ENCODE measurements at places on chromosomes 2 and 18.

GRCh38 chr2:196101325-196101991 is 32.8 kb upstream of the DNAH7 start:
- no peak for DNase-seq

DNA sequence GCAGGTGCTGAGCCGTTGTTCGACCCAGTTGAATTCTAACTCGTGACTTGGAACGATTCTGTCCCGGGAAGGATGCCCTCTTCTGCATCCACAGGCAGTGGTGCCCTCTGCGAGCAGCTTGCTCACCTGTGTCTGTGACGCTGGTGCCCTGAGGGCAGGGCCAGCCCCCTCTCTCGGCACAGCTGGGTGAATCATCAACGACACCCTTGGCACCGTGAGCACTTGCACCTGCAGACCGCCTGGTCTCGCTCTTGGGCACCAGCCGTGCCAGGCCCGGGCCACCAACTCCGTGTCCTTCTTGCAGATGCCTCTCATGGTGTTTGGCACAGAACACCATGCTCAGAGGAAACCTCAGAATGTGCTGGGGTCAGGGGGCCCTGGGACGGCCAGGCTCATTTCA is 75.0 kb downstream of the SLC66A2 start:
- DNase-seq: no peak

DNA sequence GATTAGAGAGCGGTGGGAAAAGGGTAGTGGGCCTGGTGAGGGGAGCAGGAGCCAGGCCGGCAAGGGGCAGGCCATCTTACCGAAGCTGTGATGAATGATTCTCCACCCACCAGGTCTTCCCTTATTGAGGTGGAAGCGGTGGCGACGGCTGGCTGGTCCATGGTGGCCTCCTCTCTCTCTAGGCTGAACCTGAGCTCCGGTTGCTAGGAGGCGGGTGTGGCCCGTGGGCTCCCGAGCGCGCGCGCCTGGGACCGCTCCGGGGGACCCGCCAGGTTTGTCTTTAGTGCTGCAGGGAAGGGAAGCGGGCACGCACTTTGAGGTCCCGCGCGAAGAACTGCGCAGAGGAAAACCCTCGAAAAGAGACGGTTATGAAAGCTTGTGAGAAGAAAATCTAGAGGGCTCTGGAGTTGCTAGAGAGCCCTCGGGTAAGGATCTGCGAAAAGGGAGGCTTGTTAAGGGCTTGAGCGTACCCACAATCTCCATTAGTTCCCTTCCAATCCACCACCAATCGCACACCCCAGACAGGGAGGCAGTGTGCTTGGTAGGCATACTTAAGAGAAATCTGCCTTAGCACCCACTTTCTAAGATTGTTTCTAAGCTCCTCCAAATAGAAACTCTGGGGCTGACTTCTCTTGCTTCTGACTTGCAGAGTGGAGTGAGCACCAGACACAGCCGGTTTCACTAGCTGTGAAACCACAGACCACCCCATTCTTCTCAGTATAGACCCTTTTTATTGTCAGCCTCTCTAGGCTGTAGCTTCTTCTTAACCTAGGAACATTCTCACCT is at the start of gene STPG4:
TSS of gene STPG4 (minus strand) at position 218 of the 786 bp plus-strand sequence. CDS start at position 161, 57 bp downstream.
- no peak for DNase-seq

- DNase-seq: no peak
Measured at GRCh38 chr2:223884399-223884798, 47.0 kb upstream of the AP1S3 start.

DNA sequence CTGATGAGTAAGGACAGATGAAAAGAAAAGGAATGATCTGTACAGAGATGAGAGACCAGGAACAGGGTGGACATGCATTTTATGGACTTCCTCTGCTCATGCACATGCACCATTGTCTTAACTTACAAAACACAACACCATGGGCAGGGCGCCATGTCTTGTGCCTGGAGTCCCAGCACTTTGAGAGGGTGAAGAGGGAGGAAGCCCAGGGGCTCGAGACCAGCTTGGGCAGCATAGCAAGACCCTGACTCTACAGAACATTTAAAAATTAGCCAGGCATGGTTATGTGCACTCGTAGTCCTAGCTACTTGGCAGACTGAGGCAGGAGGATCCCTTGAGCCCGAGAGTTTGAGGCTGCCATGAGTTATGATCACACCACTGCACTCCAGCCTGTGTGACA is 86.9 kb downstream of the ZFP36L2 start:
- DNase-seq: no peak

DNA sequence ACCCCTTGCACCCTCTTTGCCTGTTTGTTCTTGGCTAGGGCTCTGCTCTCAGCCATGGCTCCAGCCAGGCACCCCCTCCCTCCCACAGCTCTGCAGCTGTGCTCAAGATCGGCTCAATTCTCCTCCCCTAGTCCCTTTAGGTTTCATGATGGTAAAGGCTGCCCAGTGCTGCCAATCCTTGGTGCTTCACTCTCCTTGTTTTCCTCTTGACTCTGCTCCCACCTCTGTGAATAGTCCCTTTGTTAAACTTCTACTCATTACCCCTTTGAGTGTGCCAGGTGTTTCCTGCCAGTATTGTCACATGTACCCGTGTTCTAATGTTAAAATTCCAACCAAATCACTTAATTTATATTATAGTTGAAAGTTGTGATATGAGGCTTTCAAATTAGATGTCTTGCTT is 101.0 kb upstream of the CERS6 start:
- DNase-seq: no peak

- no peak for DNase-seq
Measured at GRCh38 chr2:169965495-169965894, 138.2 kb downstream of the UBR3 start.

- no peak for DNase-seq
Measured at GRCh38 chr2:196511258-196512168, 128.0 kb upstream of the CCDC150 start.

GRCh38 chr2:128279009-128279408 is 39.7 kb downstream of the HS6ST1 start:
- DNase-seq: no peak

DNA sequence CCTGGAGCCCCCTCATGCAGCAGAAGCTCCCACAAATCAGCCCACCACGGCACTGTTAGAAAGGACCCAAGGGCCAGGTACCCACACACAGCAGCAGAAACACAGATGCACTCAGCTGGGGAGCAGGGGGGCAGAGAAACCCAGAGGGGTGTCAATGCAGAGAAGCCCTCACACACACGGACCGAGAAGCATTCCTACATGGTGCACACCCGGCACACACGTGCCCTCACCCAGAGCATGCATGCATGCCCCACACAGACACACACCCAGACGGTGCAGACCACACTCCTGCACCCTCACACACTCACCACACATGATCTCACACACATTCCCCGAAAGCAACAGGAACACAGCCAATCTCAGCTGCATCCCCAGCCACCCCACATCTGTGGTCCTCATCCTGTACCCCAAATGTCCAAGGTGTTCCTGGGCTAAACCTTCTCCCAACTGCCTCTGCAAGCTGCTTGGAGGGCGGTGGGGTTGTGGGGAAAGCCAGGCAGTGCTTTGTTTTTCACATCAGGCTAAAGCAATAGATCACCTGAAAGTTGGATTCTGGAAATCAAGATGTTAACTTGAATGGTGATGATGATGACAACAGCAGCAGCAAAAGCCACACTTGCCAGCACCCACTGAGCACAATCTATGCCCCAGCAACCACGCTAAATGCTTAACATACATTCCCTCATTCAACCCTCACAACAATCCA is 102.3 kb downstream of the ZFP36L2 start:
- DNase-seq: no peak

- peak; percentile 34 for DNase-seq
Measured at GRCh38 chr18:13435586-13436333, 217.2 kb downstream of the LDLRAD4 start.

DNA sequence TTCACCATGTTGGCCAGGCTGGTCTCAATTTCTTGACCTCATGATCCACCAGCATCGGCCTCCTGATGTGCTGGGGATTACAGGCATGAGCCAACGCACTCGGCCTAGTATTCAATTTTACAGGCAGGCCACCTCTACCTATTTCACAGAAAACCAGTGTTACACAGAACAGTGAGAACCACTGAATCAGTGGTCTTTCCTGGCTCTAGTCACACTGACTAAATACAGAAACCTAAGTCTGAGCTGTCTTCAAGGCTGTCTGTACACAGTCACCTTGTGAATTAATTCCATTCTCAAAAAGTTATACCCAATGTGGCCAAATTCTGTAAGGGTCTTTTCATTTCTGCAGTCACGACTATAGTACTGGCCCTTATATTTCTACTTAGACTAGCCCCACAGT is 3.5 kb downstream of the RNF149 start:
- no peak for DNase-seq

- no peak for DNase-seq
Measured at GRCh38 chr2:237072067-237072931, 13.4 kb upstream of the COPS8 start.

- DNase-seq: no peak
Measured at GRCh38 chr2:127107622-127107999, 657 bp upstream of the BIN1 start.

DNA sequence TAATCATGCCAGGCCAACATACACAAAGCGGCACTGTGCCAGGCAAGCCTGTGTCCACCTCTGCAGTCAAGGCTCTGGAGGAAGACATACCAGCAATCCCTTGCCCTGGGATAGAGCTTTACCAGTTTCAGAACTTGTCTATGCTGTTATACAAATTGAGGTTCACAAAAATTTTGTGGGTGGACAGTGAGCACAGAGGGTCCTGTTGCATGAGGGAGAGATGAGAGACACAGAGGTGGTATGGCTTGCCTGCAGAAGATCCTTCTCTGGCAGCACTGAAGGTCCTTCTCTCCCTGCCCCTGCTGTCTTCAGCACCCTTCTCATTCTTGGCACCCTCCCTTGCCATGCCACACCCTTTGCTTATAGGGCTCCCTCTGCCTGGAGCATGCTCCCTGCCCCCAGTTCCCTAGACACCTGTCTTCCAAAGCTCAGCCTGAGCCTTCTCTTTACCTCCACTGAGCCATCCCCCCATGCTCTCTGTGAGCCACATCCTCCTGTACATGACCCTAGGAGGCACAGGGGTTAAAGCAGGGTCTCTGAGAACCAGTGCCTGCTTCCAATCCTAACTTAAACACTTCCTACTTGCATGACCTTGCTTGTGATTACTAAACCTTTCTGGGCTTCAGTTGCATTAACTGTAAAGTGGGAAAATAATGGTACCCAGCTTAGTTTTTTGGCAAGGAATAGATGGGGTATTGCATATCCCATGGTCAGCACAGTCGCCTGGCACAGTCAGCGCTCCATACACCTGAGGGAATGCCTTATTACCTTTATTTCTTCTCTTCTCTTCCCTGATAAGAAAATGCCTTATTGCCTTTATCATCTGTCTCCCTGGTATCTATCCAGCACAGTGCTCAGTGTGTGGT is 857 bp downstream of the FABP1 start:
- DNase-seq: no peak

DNA sequence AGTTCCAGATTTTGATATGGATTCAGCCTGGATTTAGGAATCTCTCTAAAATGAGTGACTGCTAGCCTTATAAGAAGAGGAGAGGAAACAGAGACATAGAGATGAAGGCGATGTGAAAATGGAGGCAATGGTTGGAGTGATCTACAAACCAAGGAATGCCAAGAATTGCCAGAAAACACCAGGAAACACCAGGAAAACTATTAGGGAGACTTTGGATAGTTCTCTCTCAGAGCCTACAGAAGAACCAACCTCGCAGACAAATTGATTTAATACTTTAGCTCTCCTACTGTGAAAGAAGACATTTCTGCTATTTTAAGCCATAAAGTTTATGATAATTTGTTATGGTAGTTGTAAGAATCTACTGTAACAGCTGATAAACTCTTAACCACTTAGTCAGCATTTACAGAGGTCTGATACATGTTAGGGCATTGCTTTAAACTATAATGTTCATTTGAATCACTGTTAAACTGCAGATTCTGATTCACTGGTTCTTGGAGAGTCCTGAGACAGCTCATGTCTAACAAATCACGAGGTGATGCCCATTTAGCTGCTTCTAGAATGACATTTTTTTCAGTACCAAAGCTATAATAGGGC is 1702.6 kb upstream of the LRRTM1 start:
- no peak for DNase-seq

DNA sequence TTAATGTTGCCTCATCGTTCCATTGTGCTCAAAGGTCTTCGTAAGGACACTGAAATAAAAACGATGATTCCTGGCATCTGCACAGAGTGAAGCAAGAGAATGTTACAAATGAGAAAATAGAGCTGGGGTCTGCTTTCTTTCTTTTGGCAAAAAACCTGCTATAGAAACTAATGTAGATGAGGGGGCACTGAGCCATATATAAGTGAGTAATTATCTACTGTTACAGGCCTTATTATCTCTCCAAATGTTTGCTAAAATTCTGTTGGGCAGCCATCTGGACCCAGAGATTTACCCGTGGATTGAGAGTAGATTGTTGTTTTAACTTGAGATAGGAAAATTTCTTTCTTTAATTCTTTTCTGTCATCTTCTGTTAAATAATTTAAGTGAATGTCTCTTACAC is 472.5 kb upstream of the PIK3C3 start:
- no peak for DNase-seq

- no peak for DNase-seq
Measured at GRCh38 chr2:182870227-182870626, 3.8 kb upstream of the FRZB start.

- no peak for DNase-seq
Measured at GRCh38 chr2:69180227-69180626, 167.2 kb downstream of the ANTXR1 start.

- DNase-seq: no peak
Measured at GRCh38 chr18:59927246-59927825, 27.5 kb downstream of the PMAIP1 start.

- no peak for DNase-seq
Measured at GRCh38 chr2:86065512-86065911, 40.2 kb downstream of the POLR1A start.

GRCh38 chr2:181411105-181411849 is 45.9 kb upstream of the ITGA4 start:
- no peak for DNase-seq

GRCh38 chr2:121479882-121480522 is 50.7 kb upstream of the RNU4ATAC start:
- DNase-seq: no peak

GRCh38 chr2:15180379-15180778 is 380.8 kb downstream of the NBAS start:
- no peak for DNase-seq

DNA sequence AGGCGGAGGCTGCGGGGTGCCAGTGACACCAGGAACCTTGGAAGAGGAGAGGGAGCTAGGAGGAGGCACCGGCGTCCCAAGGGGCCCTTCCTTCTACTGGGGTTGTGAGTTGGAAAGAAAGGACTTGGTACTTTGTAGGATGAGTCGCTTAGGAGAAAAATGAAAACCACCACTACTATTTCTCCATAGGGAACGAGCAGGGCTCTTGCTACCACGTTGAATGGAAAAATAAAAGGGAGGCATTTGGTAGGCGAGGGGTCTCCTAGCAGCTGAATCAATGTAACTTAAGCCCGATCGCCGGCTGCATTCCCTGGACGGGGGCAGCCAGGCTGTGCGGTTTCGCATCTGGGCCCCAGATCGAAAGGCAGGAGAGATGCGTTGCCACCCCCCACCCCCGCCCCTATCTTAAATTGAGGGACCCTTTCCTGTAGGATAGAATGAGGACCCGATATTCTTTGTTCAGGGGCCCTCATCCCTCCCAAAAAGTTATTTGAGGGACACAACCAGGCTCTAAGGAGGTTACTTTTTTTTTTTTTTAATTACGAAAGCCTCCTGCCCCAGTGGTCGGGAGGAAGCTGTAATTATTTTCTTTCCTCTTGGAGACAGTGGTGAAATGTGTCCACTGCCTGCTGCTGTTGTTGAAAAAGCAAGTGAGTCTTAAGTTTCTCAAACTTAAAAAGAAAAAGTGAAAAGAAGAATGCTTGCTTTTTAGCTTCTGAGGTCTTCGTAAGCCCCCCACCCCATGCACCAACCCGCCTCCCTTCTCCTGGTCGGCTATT is 1.3 kb downstream of the IGFBP2 start:
- DNase-seq: no peak

GRCh38 chr2:166361351-166362153 is 14.2 kb downstream of the SCN9A start:
- no peak for DNase-seq
